ENCODE measurements at places on chromosomes 1 and 21. TPM values are rescaled to one million over a fixed set of nuclear protein-coding genes. Genes with fewer than 3 reads are reported as not detected.

The GJB5 gene
- total RNA-seq: not detected

DNA sequence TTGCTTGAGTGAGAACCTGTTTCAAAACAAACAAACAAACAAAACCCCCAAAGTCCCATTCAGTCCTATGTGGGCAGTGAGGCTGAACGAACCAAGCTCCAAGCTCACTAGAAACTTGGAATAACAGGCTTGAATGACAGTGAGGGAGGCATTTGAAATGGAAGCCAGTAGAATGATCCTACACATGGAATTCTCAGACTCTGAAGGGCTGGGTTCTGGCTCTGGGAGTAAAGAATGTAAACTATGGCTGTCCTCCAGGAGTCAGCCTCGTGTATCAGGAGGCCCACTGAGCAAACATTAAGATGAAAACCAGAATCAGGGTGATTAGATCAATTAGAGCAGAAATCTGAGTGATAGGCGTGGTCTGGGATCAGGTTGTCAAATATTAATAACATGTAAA is 14.9 kb downstream of the PCP4L1 start:
- no peak overlapping the region for H3K4me3 ChIP-seq
- H3K27ac ChIP-seq: no peak overlapping the region
- no peaks in the 10 kb centered on the region for H3K4me1 ChIP-seq
- no peaks in the 10 kb centered on the region for H3K36me3 ChIP-seq
- H3K27me3 ChIP-seq: peaks cover 46% of the 10 kb centered on the region

The CD52 gene
- total RNA-seq: 2.4 TPM

DNA sequence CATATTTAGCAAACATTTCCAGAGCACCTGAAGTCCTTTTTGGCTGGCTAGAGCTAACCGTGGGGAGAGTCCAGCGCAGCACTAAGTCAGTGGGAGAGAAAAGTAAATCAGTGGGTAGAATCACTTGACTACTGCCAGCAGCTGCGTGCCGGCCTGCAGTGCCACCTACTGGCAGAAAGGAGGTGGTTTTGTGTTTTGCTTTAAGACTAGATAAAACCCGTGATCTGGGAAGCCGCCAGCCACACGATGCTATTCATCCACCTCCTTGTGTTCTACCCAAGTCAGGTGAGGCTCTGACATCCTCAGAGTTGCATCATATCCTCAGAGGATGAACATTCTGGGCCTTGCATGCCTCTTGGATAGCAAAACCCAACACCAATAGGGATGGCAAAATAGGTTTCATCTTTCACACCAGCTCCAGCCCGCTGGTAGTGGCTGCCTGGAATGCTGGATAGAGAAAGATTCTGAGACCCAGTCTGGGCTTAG is 14.1 kb upstream of the HEYL start:
- peak; percentile 80 for DNase-seq
- H3K4me1 ChIP-seq: peaks cover 64% of the 10 kb centered on the region
- no peaks in the 10 kb centered on the region for H3K36me3 ChIP-seq
- H3K27me3 ChIP-seq: no peaks in the 10 kb centered on the region
- H3K4me3 ChIP-seq: no peak overlapping the region
- H3K27ac ChIP-seq: peak overlapping the region; percentile 79

Measured in left ventricle myocardium inferior (tissue), 1 donor.